GM12865 (cell line): ENCODE measurements at places on chromosomes 2 and 18.

DNA sequence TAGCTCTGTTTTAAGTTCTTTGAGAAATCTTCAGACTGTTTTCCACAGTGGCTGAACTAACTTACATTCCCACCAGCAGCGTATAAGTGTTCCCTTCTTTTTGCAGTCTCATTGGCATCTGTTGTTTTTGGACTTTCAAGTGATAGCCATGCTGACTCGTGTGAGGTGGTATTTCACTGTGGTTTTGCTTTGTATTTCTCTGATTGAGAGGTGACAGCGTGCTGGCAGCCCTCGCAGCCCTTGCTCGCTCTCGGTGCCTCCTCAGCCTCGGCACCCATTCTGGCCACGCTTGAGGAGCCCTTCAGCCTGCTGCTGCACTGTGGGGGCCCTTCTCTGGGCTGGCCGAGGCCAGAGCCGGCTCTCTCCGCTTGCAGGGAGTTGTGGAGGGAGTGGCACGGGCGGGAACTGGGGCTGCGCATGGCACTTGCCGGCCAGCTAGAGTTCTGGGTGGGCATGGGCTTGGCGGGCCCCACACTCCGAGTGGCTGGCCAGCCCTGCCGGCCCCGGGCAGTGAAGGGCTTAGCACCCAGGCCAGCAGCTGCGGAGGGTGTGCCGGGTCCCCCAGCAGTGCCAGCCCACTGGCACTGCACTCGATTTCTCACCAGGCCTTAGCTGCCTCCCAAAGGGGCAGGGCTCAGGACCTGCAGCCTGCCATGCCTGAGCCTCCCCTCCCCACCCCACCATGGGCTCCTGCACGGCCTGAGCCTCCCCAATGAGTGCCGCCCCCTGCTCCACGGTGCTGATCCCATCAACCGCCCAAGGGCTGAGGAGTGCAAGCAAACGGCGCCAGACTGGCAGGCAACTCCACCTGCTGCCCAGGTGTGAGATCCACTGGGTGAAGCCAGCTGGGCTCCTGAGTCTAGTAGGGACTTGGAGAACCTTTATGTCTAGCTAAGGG is 151.8 kb downstream of the IRS1 start:
- no peak for DNase-seq

DNA sequence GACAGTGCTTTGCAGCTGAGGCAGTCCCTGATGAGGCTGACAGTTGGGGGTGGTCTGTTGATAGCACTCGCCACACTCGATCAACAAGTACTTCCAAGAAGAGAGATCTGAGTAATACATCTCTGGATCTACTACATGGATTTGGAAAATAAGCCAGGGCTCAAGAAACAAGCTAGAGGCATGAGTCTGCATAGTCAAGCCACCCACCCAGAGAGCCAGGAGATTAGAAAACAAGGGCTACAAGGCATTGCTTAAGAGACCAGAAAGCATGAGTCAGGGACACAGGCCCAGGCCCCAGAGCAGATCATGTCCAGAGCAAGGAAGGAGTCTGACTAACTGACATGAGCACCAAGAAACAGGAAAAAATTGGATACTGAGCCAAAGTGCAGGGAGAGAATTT is 196.9 kb upstream of the CWC22 start:
- DNase-seq: no peak

DNA sequence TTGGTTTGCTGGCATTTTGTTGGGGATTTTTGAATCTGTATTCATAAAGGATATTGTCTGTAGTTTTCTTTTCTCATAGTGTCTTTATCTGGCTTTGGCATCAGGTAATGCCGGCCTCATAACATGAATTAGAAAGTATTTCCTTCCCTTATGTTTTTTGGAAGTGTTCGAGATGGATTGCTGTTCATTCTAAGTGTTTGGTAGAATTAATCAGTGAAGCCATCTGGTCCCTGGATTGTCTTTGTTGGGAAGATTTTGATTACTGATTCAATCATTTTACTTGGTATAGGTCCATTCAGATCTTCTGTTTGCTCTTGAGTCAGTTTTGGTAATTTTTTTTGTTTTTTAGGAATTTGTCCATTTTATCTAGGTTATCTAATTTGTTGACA is 22.3 kb downstream of the KIAA1328 start:
- no peak for DNase-seq

DNA sequence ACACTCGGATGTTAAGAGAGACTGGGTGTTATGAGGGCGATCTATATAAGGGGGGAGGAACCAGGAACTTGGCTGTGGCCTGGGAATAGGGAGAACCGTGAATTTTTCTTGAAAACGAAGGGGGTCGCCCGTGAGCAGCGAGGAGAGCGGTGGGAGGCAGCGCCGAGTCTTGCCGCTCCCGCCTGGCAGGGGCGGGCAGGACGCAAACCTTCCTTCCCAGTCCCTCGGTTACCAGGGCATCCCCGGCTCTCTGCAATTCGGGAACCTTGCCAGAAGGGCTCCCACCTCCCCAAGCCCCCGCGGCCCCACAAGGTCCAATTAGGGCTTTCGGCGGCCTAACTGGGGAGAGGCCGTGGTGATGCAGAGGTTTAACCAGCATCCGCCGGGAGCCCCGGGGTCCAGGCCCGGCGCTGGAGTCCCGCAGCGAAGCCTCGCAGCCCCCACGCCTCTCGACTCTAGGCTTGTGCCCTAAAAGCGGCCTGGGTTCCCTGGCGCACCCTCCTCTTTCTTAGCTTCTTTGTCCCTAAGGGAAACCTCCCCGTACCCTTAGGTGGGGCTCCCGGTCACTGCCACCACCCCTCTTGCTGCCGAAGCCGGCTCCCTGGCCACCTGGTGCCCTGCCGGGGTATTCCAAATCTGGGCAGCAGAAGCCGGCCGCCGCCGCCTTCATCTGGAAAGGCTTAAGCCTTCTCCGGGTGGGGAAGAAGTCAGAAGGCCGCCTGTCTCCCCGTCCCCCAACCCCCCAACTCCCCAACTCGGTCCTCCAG is 680 bp upstream of the FHOD3 start:
- peak; percentile 68 for DNase-seq

GRCh38 chr2:16960579-16960978 is 294.9 kb upstream of the CYRIA start:
- DNase-seq: peak; percentile 22

DNA sequence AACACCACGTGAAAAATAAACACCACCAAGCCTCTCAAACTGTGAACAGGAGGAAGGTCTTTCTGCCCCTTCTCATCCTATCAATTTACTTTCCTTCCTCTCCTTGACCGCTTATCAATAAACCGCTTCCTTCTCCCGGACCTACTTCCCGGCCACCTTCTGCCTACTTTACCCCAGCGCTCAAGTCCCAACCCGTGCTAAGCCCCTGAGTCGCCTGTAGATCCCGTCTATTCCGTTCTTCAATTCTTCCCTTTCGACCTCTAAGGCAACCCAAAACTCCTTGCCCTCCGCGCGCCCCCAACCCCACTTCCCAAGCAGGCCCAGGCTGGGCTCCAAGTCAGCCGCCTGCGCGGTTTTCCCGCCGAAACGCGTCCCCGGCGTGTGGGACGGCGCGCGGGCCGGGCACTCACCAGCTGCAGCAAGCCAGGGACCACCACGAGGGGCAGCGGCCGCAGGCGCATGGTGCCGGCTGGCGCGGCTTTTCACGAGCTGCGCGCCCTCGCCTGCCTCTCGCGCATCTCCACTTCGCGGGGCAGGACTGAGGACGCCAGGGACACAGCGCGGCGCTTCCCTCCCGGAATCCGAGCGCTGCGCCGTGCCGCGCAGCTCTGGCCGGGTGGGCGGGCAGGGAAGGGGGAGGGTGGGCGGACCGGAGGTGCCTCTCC is at the start of gene NXPH2:
NXPH2 (minus strand) TSS at position 610 of the 665 bp plus-strand sequence; CDS start at position 461, 149 bp downstream.
- no peak for DNase-seq

DNA sequence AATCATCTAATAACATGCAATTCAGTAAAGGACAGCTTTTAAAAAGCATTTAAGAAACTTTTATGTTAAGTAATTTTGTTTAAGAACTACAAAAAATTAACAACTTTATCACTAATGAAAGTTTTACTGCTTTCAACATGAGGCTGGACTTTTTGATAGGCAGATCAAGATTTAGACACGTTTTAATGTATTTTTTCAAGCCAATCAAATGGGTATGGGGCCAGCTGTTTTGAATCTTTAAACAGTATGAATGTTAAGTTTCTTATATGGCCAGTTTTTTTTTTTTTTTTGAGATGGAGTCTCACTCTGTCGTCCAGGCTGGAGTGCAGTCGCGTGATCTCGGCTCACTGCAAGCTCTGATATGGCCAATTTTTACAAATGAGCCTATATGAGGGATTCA is 73.1 kb downstream of the ST6GAL2 start:
- no peak for DNase-seq

DNA sequence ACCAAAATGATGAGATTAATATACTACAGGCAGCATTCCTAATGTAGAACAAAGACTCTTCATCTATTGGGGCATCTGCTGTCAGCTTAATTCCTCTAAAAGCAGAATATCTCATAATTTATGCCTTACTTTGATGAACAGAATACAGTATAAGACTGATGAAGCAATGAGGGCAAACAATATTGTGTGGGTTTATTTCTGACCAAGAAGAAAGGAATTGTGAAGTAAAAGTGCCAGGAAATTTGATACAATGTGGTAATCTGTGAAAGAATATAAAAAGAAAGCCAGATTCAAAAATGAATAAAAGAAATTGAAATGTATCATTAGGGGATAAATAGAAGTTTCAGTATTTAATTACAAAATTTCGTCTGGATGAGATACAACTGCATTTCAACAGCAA is 78.8 kb upstream of the TTC21B start:
- DNase-seq: no peak

DNA sequence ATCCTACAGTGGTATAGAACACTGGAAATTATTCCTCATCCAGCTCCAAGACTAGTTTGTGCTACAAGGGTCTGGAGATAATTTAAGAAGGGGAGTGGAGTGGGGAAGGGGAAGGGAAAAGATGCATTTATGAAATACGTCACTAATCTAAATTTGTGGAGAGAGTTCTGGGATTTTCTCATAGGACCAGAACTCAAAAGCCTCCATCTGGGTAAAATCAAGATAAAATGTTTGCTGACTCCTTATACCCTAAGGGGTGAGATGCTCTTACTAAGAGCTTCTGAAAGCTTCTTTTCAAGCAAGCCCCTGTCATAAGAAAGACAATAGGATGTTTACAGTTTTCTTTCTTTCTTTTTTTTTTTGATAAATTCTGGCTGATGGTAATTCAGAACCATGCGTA is 88.5 kb upstream of the RBMS1 start:
- no peak for DNase-seq

GRCh38 chr18:581096-581495 is 916 bp downstream of the CETN1 start:
- DNase-seq: no peak

DNA sequence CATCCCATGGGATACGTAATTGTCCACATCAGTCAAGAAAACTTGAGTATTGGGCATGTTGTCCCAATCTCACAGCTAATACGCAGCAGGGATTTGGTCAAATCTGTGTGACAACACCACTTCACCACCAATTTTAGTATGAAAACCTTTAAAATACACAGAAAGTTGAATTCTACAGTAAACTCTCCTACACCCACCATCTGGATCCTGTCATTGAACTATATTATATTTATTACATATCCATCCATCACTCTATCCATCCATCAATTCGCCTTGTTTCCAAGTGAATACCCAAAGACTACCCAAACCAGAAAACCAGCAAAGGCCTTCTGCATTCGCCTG is 846 bp upstream of the FKBP7 start:
- no peak for DNase-seq

DNA sequence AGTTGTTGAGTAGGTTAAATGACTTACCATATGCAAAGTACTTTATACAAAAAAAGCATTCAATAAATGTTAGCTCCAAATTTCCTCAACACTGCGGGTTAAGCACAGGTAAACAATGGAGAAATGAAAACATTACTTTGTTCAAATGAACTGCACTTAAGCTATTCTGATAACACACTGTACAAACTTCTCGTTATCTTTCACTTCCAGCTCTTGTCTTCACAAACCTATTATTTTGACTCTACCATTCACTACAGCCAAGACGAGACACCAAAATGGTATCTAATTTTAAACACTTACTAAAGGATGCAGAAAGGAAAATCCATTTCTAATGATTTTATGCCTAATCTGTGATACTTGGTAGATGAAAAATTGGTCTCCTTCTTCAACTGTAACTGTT is 43.8 kb downstream of the SLC40A1 start:
- DNase-seq: no peak

DNA sequence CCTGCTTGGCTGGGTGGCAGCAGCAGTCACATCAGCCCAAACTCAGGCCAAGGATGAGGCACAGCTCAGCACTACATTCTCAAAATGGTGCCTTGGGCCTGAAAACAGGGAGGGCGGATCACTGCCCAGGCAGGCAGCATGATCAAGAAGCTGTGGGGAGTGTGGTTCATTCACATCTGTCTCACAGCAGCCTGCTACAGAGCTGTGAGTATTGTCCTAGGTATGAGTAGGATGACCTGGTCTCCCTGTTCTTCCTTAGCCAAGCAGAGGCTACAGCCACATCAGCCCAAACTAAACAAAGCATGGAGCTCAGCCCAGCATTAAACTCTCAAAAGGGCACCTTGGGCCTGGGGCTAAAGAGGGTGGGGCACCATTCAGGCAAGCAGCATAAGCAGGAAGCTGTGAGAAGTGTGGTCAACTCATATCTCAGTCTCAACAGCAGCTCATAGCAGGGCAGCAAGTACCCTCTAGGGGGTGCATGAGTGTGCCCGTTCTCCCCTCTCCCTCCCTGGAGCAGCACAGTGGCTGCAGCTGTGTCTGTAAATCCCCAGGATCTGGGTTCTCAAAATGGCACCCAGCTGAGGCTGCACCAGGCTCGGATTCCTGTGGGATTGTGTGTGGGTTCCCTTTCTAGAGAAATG is 139.6 kb downstream of the TRABD2A start:
- peak; percentile 70 for DNase-seq

GRCh38 chr18:45621061-45621511 is 5.8 kb downstream of the SLC14A2 start:
- peak; percentile 48 for DNase-seq

- DNase-seq: no peak
These were observed 14.6 kb upstream of the PPP1R1C start for GRCh38 chr2:181971032-181971431.

- DNase-seq: peak; percentile 80
These were observed 83.9 kb downstream of the AAK1 start for GRCh38 chr2:69559442-69560146.

- DNase-seq: no peak
These were observed 6.8 kb upstream of the CRYBA2 start for GRCh38 chr2:218999881-219000568.

DNA sequence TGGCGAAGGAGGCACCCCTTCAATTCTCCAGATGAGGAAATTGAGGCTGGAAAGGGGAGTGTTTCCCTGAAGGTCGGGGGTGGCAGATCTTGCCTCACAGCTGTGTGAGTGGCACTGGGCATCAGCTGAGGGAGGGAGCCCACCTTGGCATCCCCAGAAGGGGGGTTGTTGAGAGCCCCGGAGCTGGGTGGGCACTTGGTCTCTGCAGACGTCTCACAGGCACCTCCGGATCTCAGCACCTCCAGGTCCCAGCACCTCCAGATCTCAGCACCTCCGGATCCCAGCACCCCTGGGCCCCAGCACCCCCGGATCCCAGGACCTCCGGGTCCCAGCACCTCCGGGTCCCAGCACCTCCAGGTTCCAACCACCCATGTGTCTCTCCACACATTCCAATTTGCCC is 137.9 kb downstream of the NFATC1 start:
- no peak for DNase-seq

- peak; percentile 39 for DNase-seq
These were observed 462.6 kb downstream of the RNF144A start for GRCh38 chr2:7379799-7380198.

GRCh38 chr2:82690757-82691411 is 1768.2 kb downstream of the SUCLG1 start:
- no peak for DNase-seq

- peak; percentile 2 for DNase-seq
These were observed at the start of gene SYT4 for GRCh38 chr18:43277164-43277600. Gene SYT4 (minus strand): TSS chr18:43277490. CDS start chr18:43277281, 209 bp downstream.
